ENCODE measurements at places on chromosomes 12 and 14.

DNA sequence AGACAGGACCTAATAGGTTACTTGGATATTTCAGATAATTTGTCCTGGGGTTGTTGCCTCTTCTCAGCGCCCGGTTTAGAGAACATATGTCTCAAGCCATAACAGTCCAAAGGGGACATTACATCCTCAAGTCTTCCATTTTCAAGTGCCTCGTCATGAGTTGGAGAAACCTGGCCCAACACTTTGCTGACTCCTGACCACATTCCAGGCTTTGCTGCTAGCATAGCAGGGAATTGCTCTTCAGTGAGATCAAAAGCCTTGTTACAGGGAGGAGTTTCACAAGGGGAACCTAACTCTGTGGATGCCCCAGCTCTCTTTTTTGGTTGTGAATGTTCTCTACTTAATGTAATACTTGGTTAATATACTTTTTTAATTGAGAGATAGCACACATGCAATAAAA lies 8.2 kb upstream of the MMP19 start:
- no peak for DNase-seq

- DNase-seq = no peak
Measured at GRCh38 chr12:93134175-93134890, 205.2 kb upstream of the EEA1 start.

- DNase-seq = no peak
Measured at GRCh38 chr14:35196571-35196970, 74.2 kb downstream of the PRORP start.

- no peak for DNase-seq
Measured at GRCh38 chr12:69919495-69919894, 94.5 kb downstream of the MYRFL start.
